ENCODE measurements at places on chromosomes 1 and 21.

DNA sequence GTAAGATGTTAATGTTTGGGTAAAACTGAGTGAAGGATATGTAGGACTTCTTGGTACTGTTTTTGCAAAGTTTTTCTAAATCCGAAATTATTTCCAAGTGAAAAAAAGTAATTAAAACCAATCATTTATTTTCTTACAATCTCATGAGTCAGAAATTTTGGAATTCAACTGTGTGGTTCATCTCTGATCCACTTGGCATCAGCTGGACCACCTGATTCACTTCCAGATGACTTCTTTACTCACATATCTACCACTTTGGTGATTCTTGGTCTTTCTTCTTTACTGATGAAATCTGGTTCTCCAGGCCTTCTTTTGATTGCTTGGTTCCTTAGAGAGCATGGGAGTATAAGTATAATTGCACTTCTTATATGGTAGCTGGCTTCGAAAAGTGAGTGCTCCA is 254.9 kb upstream of the CACYBP start:
- DNase-seq = no peak

DNA sequence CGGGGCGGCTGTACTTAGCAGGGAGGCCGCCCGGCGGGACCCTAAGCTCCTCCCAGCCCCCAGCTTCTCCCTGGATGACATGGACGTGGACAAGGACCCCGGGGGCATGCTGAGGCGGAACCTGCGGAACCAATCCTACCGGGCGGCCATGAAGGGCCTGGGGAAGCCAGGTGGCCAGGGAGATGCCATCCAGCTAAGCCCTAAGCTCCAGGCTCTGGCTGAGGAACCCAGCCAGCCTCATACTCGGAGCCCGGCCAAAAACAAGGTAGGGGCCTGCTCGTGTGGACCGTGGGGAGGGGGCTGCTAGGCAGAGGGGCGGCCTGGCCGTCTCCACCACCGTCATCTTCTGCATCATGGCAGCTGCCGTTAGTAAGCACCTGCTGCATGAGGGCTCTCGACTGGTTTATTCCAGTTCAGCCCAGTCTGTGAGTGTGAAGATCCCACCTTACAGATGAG is 9.0 kb downstream of the ARHGEF16 start:
- DNase-seq = no peak

DNA sequence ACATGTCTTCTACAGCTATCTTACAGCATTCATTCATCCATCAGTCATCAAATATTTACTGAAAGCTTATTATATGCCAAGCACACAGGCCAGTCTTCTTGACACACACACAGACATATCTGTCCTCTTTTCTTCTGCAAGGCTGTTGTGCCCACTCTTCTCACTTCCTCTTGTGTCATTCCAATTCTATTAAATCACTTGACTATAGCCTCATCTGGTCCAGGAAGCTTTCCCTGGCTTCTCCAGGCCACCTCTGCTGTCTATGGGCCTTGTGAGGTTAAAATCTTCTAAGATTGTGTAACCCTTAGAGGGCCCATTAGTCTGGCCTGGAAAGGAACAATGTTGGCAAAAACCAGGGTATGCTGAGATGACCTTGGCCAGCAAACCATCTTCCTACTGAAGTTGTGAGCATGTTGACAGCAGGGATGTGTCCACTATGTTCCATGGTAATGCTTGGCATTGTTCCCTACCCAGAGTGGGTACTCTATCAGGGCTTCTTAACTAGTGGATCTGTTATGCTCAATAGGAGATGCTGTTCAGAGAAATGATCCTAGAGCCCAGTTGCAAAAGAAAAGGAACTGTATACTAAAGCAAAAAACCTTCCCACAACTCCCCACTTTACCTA is 5.3 kb downstream of the TRAF3IP3 start:
- DNase-seq = no peak

DNA sequence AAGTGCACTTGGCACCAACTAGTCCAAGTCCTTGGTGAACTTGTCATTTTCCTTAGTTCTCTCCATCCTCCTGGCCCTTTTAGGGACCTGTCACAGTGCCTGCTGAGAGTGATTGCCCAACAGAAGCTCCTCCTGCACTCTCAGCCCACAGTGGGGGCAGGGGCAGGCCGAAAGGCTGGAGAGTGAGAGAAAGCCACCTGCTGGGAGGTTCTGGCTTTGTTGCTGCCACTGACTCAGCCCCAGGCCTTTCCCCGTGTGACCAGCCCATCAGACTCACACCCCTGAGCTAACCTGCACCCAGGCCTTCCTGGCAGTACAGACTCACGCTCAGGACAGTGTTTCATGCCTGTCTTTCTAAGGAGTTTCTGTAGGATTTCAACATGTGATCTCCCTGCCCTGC is 17.1 kb upstream of the PROK1 start:
- DNase-seq = peak; percentile 11

DNA sequence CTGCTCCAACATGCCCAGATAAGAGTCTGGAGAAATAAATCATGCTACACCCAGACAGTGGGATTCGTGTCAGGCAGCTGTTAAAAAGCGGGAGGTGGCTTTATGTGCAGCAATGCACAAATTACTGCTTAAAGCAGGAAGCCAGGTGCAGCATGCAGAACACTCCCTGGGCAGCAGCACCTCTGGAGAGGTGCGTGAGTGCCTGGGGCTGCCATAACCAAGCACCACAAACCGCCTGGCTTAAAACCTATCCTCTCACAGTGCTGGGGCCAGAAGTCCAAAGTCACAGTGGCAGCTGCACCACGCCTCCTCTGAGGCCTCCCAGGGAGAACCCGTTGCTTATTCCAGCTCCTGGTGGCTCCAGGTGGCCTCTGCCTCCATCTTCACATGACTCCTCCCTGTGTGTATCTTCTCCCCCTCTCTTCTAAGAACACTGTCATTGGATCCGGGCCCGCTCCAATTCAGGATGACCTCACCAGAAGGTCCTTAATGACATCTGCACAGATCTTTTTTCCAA is 115.6 kb downstream of the SIK1 start:
- no peak for DNase-seq

Data from GM12865 (cell line).